ENCODE measurements at places on chromosomes 16 and 17.

DNA sequence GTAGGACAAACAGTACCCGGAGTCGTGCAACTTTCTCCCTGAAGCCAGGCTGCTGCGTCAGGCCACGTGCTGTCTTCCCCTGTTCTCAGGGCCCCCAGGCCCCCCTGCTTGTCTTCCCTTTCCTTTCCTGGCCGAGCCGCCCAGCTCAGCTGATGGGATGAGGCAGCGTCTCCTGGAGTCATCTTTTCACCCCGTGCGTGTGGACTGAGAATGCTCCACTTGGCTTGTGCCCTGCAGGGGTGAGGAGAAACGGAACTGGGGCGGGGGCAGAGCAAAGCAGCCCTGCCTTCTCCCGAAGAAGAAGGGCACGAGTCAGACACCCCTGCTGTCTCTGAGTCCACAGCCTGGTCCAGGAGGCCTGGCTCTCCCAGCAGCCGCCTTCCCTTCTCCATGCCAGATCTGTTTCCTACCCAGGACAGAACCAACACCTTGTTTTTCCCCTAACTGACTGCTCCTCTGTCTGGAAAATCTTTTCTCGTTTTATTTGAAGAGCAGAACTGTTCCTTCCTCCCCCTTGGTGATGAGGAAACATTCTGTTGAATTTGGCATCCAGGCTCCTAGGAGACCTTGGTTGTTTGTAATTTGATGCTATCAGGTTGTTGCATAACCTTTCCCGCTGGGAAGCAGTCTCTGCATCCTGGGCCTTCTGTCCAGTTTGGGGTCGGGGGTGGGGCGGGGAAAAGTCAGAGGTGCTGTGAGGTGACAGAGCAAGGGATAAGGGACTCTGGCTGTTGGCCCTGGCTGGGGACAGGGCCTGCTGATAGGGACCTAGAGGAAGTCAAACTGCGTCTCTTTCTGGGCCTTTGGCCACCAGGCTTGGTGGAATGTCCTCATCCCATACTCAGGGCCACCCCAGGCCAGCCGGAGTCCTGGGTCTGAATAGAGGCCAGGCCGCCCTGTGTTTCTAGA is 78.8 kb downstream of the WIPI1 start:
- DNase-seq: peak; percentile 72

DNA sequence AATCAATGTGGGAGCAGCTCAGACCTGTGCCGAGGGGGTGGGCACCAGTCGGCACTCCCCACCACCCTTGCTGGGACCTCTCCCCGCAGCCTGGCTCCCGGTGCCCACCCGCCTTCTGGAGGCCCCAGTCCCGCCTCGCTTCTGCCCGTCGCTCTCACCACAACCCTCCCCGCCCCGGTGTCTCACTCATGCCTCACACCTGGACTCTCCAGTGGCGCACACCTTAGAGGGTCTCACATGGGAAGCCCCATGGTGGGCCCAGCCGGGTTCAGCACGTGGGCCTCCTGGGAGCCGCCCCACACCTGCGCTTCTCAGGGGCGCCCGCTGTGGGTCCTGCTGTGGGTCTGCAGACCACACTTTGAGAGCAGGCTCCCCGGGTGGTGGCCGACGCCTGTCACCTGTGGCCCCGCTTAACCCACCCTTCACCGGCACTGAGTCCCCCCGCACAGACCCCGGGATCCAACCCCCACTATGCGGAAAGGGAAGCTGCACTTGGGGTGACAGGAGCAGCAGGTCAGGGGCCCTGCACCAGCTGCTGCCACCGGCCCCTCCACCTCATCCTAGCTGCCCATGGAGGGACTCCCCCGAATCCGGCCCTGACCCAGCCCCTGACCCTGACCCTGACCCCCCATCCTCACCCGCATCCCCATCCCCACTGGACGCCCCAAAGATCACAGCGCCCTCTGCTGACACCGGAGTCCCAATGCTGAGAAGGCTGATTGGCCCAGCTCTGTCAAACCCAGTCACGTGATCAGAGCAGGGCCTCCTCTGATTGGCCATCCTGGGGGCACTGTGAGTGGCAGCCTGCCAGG is 27.4 kb upstream of the SLC38A10 start:
- peak; percentile 77 for DNase-seq

DNA sequence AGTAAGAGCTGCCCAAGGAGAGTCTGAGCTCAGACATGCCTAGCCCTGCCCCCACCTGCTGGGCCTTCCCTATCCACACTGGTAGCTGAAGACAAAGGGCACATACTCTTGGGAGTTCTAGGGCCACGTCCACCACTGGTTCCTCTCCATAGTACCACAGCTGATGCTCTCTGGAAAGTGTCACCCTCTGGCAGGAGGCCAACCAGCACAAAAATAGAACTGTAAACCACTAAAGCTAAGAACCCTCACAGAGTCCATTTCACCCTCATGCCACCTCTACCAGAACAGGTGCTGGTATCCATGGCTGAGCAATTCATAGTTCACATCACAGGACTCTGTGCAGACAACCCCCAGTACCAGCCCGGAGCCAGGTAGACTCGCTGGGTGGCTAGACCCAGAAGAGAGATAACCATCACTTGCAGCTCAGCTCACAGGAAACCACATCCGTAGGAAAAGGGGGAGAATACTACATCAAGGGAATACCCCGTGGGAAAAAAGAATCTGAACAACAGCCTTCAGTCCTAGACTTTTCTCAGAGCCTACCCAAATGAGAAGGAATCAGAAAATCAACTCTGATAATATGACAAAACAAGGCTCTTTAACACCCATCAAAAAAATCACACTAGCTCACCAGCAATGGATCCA is 115.3 kb downstream of the CEP112 start:
- DNase-seq: no peak

DNA sequence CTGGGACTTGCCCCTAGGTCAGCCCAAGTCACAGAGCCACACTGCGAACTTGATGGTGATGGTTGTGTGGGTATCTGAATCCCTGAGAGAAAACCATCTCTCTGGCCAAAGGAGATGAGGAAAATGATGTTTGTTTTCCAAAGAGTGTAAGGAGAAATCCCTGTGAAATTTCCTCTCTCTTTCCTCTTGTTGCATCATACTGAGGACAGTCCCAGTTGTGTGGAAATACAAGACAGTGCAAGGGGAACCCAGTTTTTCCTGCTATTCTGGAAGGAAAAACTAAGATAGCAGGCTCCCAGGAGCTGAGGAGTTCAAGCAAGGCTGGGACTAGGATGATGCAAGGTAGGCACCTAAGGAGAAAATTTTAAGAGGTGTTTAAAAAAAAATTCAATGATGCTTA is 86.8 kb upstream of the TOM1L1 start:
- DNase-seq: no peak

- DNase-seq: peak; percentile 91
Measured at GRCh38 chr17:44607836-44608690, 48.2 kb upstream of the MEIOC start.

DNA sequence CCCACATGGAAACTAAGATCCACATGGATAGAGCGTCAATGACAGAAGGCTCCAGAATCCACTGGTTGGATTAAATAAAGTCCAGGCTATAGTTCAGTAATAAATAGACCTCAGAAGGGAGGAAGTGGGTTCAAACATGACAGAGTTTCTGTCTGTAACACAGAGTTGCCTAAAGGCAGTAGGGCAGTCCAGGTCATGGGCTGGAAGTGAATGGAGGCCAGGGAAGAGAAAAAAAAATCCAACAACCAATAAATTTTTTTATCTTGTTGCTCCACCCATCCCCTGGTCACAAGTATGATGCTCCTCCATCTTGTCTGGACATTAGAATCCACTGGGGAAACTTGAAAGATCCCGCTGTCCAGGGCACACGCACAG is 92.4 kb downstream of the RGS9 start:
- no peak for DNase-seq
